ENCODE measurements at places on chromosomes 12 and 14. TPM values are rescaled to one million over a fixed set of nuclear protein-coding genes. Genes with fewer than 3 reads are reported as not detected.

DIO2 gene
- total RNA-seq = 0.41 TPM

GRCh38 chr12:23803540-23803939 is 145.9 kb downstream of the SOX5 start:
- peaks cover 8% of the 10 kb centered on the region for H3K36me3 ChIP-seq
- no peak overlapping the region for H3K4me3 ChIP-seq
- peaks cover 20% of the 10 kb centered on the region for H3K4me1 ChIP-seq
- H3K27ac ChIP-seq = no peak overlapping the region
- no peak for DNase-seq
- no peaks in the 10 kb centered on the region for H3K27me3 ChIP-seq

STXBP6 gene
- total RNA-seq = 7.2 TPM

DNA sequence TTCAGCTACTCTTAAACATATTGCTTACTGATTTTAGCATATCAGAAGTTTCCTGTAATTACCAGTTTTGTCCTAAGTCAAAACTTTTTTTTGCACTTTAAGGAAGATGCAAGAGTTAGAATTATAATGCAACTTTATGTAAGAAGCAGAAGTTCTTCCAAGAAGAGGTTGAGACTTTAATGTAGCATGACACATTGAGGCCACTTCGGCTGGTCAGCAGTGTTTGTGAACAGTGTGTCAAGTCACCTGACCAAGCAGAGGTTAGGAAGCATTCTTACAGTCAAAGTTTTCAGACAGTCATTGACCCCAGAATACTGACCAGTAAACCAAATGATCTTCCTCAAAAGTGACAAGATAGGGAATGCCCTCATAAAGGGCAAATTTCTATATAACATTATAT is 15.2 kb downstream of the FGFR1OP2 start:
- H3K27me3 ChIP-seq = no peaks in the 10 kb centered on the region
- peaks cover 15% of the 10 kb centered on the region for H3K36me3 ChIP-seq
- H3K27ac ChIP-seq = no peak overlapping the region
- H3K4me3 ChIP-seq = no peak overlapping the region

DNA sequence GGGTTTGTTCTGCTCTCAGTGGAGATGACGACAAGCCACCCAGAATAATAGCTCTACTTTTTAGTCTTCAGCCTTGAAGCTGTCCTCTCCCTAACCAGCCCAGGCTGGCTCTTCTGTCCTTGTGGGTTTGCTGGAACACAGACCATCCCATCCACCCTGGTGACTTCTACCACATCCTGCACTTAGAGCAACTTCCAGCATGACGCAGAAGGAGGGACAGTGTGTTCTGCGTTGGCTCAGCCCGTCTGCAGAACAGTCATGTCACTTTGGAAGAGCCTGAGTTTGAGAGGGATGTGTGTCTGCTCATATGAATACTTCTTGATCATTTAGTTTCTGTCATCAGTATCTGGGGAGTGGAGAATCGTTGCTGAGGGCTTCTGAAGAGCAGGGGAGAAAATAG is 198.0 kb downstream of the CACNA1C start:
- H3K4me1 ChIP-seq = peaks cover 6% of the 10 kb centered on the region
- H3K27ac ChIP-seq = peak overlapping the region; percentile 29
- no peak for DNase-seq

- no peak for DNase-seq
- peaks cover 5% of the 10 kb centered on the region for H3K36me3 ChIP-seq
- peaks cover 23% of the 10 kb centered on the region for H3K4me1 ChIP-seq
- peak overlapping the region; percentile 12 for H3K27ac ChIP-seq
Observed at GRCh38 chr14:90545966-90546751, 149.3 kb downstream of the CALM1 start.

CAPS2 gene
- 7.3 TPM for total RNA-seq

PTPRB gene
- 0.93 TPM for total RNA-seq

CBLN3 gene
- total RNA-seq = 1.0 TPM

GRCh38 chr14:40652089-40652691 is 954.5 kb upstream of the LRFN5 start:
- H3K27ac ChIP-seq = no peak overlapping the region
- no peaks in the 10 kb centered on the region for H3K36me3 ChIP-seq
- no peak overlapping the region for H3K4me3 ChIP-seq
- no peaks in the 10 kb centered on the region for H3K4me1 ChIP-seq

SPTB gene
- 0.18 TPM for total RNA-seq

DNA sequence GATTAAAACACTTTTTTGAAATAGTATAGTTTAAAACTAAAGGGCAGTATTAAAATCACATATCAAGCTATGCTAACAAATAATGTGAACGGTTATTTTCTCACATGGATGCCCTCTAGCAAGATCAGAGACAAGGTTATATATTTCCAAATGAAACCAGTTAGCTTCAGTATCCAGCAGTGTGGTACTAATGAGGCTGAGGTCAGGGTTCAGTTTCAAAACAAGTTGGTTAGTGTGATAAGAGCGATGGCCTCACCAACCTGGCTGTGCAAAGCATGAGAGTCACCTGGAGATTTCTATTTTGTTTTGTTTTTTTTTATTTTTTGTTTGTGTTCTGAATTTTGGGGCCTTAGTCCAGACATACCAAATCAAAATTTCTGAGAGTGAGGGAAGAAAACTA is 352.2 kb upstream of the KITLG start:
- H3K27me3 ChIP-seq = no peaks in the 10 kb centered on the region
- H3K36me3 ChIP-seq = no peaks in the 10 kb centered on the region
- DNase-seq = no peak
- H3K4me3 ChIP-seq = no peak overlapping the region
- H3K4me1 ChIP-seq = no peaks in the 10 kb centered on the region

- no peaks in the 10 kb centered on the region for H3K4me1 ChIP-seq
- H3K4me3 ChIP-seq = no peak overlapping the region
- H3K36me3 ChIP-seq = peaks cover 12% of the 10 kb centered on the region
Observed at GRCh38 chr14:80477388-80478160, 266.3 kb upstream of the DIO2 start.

DNA sequence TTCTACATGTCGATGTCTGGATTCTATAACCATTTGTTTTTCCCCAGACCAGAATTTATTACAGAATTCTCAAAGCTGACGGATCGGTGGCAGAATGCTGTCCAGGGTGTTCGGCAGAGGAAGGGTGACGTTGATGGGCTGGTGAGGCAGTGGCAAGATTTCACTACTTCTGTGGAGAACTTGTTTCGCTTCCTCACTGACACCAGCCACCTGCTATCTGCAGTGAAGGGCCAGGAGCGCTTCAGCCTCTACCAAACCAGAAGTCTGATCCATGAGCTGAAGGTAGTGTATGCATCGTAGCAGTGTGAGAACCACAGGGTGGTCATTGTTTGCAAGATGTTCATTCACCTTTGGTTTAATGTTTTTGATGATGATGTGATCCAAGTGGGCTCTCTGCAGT is 124.0 kb downstream of the ESR2 start:
- H3K4me3 ChIP-seq = no peak overlapping the region
- H3K27me3 ChIP-seq = no peaks in the 10 kb centered on the region
- DNase-seq = no peak
- no peaks in the 10 kb centered on the region for H3K4me1 ChIP-seq
- peaks cover 10% of the 10 kb centered on the region for H3K36me3 ChIP-seq
- H3K27ac ChIP-seq = peak overlapping the region; percentile 83

DNA sequence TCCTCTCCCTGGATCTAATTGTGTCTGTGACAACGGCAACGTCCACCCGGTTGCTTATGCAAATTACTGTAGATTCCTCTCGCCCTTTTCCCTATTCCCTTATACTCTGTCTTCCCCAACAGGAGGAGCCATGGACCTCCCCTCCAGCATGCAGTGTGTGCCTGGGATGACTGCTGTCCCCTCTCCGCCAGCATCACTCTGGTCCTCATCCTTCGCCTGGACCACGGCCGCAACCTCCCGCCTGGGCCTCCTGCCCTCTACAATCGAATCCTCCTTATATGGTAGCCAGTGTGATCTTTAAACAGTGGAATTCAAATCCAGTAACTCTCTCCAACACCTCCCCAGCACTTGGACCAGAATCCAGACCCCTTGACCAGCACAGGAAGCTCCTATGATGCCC is 30.6 kb upstream of the PRIMA1 start:
- no peaks in the 10 kb centered on the region for H3K4me1 ChIP-seq
- no peak for DNase-seq
- H3K27ac ChIP-seq = no peak overlapping the region
- no peak overlapping the region for H3K4me3 ChIP-seq
- peaks cover 1% of the 10 kb centered on the region for H3K27me3 ChIP-seq

Data from neural crest cell (in vitro differentiated cells).